Thoracic aorta endothelial cell (primary cell): ENCODE measurements at places on chromosomes 4 and X. TPM values are rescaled to one million over a fixed set of nuclear protein-coding genes. Genes with fewer than 3 reads are reported as not detected.

The AP1S2 gene
- 67.2 and 147 TPM in 2 replicates for total RNA-seq

The FHL1 gene
- total RNA-seq = 43.4 and 79.4 TPM in 2 replicates

The RBMXL3 gene
- not detected in 2 replicates for total RNA-seq

The KDR gene
- 156 and 446 TPM in 2 replicates for total RNA-seq

The SRPX2 gene
- total RNA-seq = 109 and 143 TPM in 2 replicates

The PTPN13 gene
- total RNA-seq = 7.2 and 7.7 TPM in 2 replicates

The GLRB gene
- total RNA-seq = 3.5 and 5.6 TPM in 2 replicates

The PITX2 gene
- 0.13 TPM in 1 of 2 replicates, not detected in the other for total RNA-seq

The RS1 gene
- not detected in 2 replicates for total RNA-seq

The C4orf36 gene
- 0.50 and 0.53 TPM in 2 replicates for total RNA-seq

The GPC3 gene
- not detected in 2 replicates for total RNA-seq

The GAGE12H gene
- not detected in 2 replicates for total RNA-seq

The N4BP2 gene
- total RNA-seq = 13.3 and 15.4 TPM in 2 replicates

The FRG2 gene
- total RNA-seq = not detected in 2 replicates

The UCP1 gene
- total RNA-seq = not detected in 2 replicates

The SPANXA2 gene
- total RNA-seq = not detected in 2 replicates

The FRAS1 gene
- total RNA-seq = 2.3 and 7.7 TPM in 2 replicates

The MEPE gene
- not detected in 2 replicates for total RNA-seq

The HSFX4 gene
- total RNA-seq = not detected in 2 replicates

The G3BP2 gene
- 300 and 338 TPM in 2 replicates for total RNA-seq
